ENCODE measurements at places on chromosomes 16 and 17.

GRCh38 chr17:80789356-80789902 is 202.2 kb upstream of the CHMP6 start:
- no peaks in the 10 kb centered on the region for H3K27me3 ChIP-seq
- H3K4me1 ChIP-seq: peaks cover 24% of the 10 kb centered on the region
- no peak for DNase-seq
- H3K36me3 ChIP-seq: no peaks in the 10 kb centered on the region
- H3K27ac ChIP-seq: no peak overlapping the region

DNA sequence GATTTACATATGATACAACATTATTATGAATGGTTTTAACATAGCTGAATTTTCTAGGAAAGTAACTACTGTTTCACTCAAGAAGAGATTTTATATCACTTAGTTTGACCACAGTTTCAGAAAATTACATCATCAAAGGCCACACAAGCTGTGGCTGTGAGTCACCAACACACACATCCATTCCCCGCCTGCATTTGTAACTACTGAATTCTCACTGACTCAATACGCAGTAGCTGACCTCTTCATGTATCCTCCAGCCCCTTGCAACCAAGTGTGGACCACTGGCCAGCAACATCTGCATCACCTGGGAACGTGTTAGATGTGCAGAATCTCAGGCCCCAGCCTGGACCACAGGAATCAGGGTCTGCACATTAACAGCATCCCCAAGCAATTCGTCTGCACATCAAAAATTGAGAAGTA is 197.6 kb downstream of the XYLT1 start:
- no peak overlapping the region for H3K27ac ChIP-seq
- DNase-seq: no peak
- H3K36me3 ChIP-seq: no peaks in the 10 kb centered on the region
- H3K4me1 ChIP-seq: peaks cover 13% of the 10 kb centered on the region

DNA sequence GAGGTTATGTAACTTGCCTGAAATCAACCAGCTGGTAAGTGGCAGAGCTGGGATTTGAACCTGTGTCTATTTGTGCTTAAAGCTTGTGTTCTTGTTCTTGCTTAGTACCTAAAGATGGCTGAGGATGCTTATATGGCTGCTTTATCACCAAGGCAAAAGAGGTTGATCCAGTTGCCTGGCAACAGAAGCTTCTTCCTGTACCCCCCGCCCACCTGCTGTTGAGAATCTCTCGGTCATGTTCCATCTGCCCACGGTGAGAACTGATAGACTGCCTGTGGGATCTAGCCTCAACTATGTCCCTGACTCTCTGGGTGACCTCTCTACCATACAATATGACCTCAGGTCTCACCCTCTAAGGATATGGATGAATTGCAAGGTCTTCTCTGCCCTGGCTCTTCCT is 60.7 kb downstream of the ABCC6 start:
- H3K4me1 ChIP-seq: no peaks in the 10 kb centered on the region
- no peaks in the 10 kb centered on the region for H3K27me3 ChIP-seq
- H3K27ac ChIP-seq: no peak overlapping the region
- no peak overlapping the region for H3K4me3 ChIP-seq
- H3K36me3 ChIP-seq: no peaks in the 10 kb centered on the region

GRCh38 chr17:65942592-65942991 is 249.3 kb downstream of the CEP112 start:
- H3K27ac ChIP-seq: no peak overlapping the region
- no peaks in the 10 kb centered on the region for H3K27me3 ChIP-seq
- DNase-seq: no peak
- H3K4me3 ChIP-seq: no peak overlapping the region
- H3K4me1 ChIP-seq: no peaks in the 10 kb centered on the region

DNA sequence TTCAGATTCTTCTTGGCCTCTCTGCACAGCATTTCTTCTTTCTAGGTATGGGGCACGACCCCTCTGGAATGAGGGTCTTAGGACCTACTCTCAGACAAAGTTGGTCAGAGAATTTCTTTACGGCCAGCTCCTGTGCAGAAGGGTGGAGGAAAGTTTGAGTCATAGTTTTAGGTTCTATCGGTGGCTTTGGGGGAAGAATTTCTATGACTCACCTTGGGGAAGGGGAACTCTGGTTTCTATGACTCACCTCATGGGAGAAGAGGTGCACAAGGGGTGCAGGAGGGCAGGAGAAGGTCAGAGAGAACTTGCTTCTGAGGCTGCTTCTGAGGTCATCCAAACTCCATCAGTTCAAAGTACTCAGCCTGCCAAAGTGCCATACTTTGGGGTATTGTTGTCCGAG is 2.5 kb upstream of the ABCC12 start:
- no peak for DNase-seq
- no peaks in the 10 kb centered on the region for H3K36me3 ChIP-seq
- no peak overlapping the region for H3K27ac ChIP-seq
- H3K4me1 ChIP-seq: no peaks in the 10 kb centered on the region

GRCh38 chr17:77560841-77561240 is 397.7 kb upstream of the TNRC6C start:
- no peaks in the 10 kb centered on the region for H3K36me3 ChIP-seq
- H3K4me1 ChIP-seq: peaks cover 10% of the 10 kb centered on the region
- H3K4me3 ChIP-seq: no peak overlapping the region
- H3K27me3 ChIP-seq: no peaks in the 10 kb centered on the region
- no peak for DNase-seq
- H3K27ac ChIP-seq: no peak overlapping the region

GRCh38 chr16:3347586-3347985 is 8.1 kb upstream of the OR2C1 start:
- no peak overlapping the region for H3K4me3 ChIP-seq
- no peak for DNase-seq
- no peaks in the 10 kb centered on the region for H3K36me3 ChIP-seq
- H3K4me1 ChIP-seq: no peaks in the 10 kb centered on the region
- H3K27me3 ChIP-seq: no peaks in the 10 kb centered on the region

Measured in neural progenitor cell (in vitro differentiated cells).